ENCODE measurements at places on chromosomes 2 and 18.

GRCh38 chr2:24208490-24208889 is 33.6 kb downstream of the FAM228A start:
- DNase-seq: no peak

- DNase-seq: no peak
These were observed 487.0 kb downstream of the SUCLG1 start for GRCh38 chr2:83972128-83972527.

- DNase-seq: no peak
These were observed 5.6 kb upstream of the PPP4R1 start for GRCh38 chr18:9619990-9620389.

- peak; percentile 78 for DNase-seq
These were observed 31.9 kb downstream of the NRP2 start for GRCh38 chr2:205714058-205714776.

DNA sequence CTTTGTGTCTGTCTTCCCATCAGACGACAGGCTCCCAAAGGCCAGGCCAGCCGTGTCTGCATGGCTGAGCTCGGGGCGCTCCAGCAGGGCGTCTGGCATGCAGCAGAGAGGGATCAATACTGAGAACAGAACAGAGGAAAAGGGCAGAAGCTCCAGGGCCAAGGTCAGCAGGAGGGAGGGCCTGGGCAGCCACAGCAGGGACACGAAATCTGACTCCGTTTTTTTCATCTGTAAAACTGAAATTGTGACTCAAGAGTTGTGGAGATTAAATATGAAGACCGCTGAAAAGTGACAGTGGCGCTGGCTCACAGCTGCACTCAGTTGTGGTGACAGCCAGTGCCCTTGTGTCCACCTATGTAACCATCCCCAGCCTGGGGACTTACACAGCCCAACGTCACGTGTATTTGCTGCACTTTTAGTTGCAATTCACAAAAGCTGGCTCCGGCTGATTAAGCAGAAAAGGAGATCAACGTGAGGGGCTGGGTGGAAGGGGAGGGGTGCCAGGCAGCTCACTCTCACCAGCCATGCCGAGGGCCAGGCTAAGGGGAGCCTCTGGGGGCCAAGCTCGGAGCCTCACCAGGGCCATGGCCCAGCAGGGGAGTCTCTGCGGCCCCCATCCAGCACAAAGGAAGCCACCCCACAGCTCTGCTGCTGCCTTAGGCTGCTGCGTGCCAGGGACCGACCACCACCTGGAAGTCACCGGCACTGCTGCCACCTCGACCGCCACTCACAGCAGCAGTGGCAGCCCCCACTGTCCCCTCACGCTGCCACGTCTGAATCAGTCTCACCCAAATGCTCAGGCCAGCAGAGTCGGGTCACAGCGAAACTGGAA is 74.7 kb downstream of the EIPR1 start:
- no peak for DNase-seq

DNA sequence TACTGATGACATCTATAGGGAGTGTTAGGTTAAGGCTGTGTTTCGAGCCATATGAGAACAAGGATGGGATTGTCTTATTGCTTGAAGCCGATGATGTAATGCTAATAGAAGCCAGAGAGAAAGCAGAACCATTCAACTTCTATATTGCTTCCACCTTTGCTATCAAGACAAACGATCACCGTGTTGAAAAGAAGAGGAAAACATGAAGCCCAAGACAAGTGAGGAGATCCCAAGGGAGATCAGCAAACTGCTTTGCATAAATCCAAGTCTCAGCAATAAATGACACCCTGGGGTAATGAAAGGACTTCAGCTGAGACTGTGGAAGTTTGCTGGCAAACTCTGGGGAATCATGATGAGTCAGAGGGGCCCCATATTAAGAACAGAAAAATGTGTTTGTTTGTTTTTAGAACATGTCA is 206.2 kb downstream of the NCKAP5 start:
- DNase-seq: no peak

GRCh38 chr2:118981632-118982031 is 39.6 kb downstream of the MARCO start:
- no peak for DNase-seq

- no peak for DNase-seq
These were observed 11.4 kb upstream of the NEU4 start for GRCh38 chr2:241797441-241798080.

- no peak for DNase-seq
These were observed 19.1 kb downstream of the MTCL1 start for GRCh38 chr18:8724452-8724851.

GRCh38 chr2:10253596-10254372 is 48.9 kb upstream of the HPCAL1 start:
- DNase-seq: no peak

GRCh38 chr2:241509155-241509784 is 886 bp upstream of the STK25 start:
- DNase-seq: no peak

DNA sequence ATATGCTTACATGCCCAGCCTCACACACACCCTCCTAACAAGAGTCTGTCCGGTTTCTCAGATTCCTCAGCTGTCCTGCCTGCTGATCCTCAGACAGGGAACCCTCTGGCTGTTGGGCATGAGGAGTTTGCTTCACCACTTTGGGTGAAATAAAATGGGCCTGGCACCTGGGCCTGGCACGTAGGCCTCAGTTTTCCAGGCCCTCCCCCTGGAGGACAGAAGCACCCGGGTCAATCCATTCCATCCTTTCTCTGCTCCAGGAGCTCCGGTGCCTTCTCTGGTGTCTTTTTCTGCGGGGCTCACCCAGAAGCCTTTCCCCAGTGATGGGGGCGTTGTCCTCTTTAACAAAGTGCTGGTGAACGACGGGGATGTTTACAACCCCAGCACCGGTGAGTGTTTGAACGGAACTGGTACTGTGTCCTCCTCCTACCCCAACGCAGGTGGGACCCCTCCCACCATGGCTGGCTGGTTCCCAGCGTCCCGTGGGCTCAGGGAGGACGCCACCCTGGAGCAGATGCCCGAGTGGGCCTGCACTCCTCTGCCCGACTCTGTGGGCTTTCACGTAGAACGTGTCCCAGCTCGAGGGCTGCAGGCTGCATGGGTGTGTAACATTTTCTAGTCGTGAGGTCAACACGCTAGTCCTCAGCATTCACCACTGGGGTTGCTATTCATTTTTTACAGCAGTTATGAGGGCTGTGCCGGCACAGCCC is 62.8 kb downstream of the EMILIN2 start:
- DNase-seq: no peak

GRCh38 chr18:46246101-46246500 is 141.9 kb downstream of the HAUS1 start:
- DNase-seq: no peak

DNA sequence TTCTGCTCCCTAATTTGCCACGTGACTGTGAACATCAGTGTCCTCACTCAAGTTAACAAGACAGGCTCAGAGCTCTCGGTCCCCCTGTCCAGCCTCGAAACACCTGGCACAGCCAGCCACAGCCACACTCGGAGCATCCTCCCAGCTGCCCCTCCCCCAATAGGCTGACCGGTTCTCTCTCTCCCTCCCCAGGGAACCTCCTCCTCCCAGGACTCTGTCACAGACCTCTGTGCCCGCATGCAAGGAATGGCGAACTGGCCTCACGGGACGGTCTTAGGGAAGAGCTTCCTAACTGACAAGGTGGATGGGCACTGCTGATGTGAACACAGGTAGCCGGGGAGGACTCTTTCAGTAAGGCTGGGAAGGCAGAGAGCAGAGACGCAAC is 18.8 kb downstream of the CYP26B1 start:
- no peak for DNase-seq

DNA sequence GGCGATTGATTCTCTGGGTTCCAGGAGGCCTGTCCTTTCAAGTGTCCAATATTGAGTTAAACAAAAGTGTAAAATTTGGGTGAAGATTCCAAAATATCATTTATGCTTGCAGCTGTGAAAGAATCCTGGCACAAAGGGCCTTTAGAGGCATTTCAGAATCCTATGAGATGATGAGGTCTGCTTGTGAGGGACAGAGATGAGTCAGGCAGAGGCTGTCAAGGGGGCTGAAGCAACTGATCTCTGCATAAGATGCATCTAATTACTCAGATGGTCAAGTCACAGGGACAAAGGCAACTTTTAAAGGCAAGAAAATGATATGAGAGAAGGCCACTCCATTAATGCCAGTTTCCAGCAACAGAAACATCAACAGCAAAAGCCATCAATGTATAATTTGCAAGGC is 78.8 kb downstream of the FHOD3 start:
- DNase-seq: no peak

DNA sequence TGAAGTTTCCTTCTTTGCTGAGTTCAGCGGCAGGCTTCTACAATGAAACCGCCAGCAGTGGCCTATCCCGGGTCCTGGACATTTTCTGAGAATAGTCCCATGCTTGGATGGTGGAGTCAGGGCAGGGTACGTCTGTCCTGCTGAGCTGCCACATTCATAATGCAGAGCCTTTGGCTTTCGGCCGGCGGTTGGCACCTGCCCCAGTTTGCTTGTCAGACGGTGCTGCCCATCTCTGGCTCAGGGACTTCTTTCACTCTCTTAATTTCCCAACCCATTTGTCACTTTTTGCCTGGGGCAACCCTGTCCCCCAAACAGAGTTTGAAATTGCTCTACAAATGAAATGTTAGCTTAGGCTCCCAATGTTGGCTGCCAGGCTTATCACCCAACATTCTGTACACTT is 57.2 kb downstream of the SOX11 start:
- no peak for DNase-seq

- no peak for DNase-seq
These were observed 37.8 kb downstream of the KCTD18 start for GRCh38 chr2:200471928-200472645.

- no peak for DNase-seq
These were observed 16.0 kb upstream of the E2F6 start for GRCh38 chr2:11481789-11482472.

GRCh38 chr2:201837824-201838431 is 31.6 kb downstream of the CDK15 start:
- DNase-seq: no peak

DNA sequence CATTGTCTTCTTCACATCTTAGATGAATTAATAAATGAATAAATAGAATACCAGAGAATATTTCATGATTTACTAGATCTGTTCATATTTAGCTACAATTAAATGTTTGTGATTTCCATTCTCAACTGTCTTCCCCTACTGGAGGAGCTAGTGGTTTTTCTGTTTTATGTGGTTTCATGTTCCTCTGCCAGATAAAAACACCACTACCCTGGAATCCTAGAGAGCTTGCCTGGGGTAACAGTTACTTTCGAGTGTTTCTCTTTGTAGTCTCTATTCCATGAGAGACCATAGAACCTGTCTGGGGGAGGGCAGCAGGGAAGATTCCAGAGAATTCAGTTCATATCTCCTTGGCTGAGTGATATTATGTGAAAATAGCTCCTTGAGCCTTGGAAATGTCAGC is 349.2 kb downstream of the INSIG2 start:
- no peak for DNase-seq

DNA sequence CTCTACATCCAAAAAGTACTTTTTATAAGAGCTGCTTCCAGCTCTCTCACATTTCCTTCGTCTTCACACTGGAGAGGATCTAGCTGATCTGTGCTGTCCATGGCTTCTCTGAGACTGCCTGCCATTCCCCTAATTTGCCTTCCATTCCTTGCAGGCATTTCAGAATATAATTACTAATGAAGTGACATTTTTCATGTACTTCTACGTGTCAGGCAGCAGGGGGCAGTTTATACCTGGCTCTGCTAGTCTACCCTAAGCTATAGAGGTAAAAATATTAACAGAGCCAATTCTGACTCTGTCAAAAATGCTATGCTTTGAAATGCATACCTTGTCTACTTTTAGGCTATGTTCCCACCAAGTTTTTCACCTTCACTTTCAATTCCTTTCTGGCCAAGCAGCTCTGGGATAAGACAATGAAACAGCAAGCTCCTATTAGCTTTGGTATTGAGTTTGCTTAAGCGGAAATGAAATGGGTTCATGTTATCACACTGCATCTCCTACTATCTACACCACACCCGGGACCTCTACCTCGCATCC is 81.9 kb downstream of the MEP1B start:
- no peak for DNase-seq

DNA sequence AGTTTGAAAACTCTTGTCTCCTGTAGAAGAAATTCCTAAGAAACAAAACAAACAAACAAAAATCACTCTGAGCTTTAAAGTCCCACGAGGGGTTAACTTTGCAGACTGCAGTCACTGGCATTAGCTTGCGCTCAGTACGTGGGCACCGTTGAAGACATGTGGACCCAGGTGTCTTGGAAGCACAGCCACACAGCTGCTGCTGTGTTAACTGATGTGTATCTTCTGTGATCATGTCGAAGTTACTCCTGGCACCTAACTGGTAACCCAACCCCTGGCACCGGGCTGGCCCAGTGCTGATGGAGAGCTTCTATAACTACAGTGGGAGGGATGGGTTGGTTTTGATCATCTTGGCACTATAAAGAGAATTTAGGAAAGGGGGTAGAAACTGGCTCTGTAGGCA is 51.6 kb upstream of the FHL2 start:
- no peak for DNase-seq

DNA sequence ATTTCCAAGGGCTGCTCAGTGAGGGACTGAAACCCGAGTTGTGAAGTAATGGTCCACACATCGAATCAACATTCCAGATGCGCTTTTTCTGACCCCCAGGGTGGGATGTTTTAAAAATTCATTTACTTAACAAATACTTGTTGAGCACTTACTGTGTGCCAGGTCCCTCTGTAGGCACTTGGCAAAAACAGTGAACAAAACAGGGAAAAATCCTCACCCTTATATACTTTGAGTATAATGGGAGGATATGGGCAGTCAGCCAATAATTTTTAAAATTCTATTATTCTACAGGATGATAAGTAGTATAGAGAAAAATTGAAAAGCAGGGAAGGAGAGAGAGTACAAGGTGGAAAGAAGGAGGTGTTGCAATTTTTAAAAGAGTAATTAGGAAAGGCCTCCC is 31.3 kb upstream of the AFTPH start:
- no peak for DNase-seq

DNA sequence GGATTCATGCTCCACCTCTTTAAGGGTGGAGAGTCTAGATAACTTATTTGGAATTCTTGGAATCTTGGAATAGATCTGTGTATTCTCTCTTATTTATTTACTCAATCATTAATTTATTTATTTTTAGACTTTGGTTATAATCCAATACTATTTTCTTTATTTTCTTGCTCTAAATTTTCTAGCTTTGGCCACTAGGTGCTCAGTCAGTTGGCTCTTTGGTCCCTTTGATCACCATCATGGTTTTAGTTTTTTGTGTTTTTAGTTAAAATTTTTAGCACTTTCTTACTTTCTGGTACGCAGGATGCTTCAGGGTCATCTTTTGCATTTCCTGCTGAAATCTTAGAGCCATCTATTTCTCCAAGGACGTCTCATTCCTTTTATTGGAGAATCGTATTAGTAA is 5.2 kb upstream of the PLEK start:
- DNase-seq: no peak

DNA sequence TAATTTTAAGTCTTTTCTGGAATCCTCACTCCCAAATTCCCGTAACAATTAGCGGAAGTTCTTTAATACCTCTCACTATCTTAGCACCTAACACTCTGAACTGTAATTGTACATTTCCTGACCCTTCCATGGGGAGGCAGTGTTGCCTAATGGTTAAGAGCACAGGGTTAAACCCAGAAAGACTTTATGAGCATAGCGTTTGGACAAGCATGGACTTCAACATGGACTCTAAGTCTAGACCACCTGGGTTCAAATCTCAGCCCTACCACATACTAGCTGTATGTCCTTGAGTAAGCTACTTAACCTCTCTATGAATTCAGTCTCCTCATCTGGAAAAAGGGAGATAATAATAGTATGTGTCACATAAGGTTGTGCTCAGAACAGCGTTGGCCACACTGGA is 13.0 kb downstream of the ANTXR1 start:
- peak; percentile 3 for DNase-seq
